ENCODE measurements at places on chromosomes 7 and 10.

- DNase-seq = no peak
These were observed 122.7 kb downstream of the CUL2 start for GRCh38 chr10:34967335-34967880.

- DNase-seq = no peak
These were observed 12.6 kb upstream of the GRB10 start for GRCh38 chr7:50795253-50795652.

DNA sequence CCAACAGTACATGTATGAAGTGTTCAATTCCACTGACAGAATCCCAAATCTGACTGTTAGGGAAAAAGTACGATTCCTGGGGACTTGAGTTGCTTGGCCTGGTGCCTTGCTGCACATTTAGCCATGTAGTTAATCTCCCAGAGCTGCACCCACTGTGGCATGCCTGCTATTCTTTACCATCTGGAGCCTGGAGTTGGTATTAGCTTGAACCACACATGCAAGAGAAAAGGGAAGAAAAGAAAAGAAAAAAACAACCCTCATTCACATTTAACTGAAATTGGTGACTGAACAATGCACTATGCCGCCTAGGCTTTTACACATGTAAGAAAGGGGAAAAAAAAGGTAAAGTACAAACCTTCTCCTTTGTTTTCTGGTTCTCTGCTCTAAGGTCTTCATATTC lies 26.1 kb downstream of the SHTN1 start:
- no peak for DNase-seq

- no peak for DNase-seq
These were observed 145.4 kb upstream of the ASAH2 start for GRCh38 chr10:50396491-50397311.

- no peak for DNase-seq
These were observed 46.9 kb upstream of the STK17A start for GRCh38 chr7:43535810-43536585.

- no peak for DNase-seq
These were observed 459.2 kb upstream of the LRRTM3 start for GRCh38 chr10:66466622-66467021.

- no peak for DNase-seq
These were observed 88.5 kb downstream of the PRLHR start for GRCh38 chr10:118506671-118507590.

GRCh38 chr7:107045195-107045960 lies 873 bp downstream of the PRKAR2B start:
- DNase-seq = no peak

DNA sequence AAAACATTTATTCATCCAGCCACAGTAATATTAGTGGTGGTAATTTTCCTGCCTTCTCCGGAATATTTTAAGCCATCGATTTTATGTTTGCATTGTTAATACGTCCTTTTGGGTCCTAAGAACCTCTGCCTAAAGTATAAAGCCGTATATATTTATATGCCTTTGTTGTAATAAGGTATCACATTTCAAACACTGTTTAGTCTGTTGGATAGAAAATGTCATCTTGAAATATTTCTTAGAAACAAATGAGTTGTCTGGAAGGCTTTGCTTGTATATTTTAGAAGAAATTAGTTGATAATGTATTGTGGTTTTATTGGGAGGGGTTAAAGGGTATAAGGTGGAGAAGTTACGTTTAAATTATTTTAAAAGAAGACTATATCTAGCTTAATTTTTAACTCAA lies 11.1 kb downstream of the PRPF18 start:
- no peak for DNase-seq

- no peak for DNase-seq
These were observed 137.9 kb downstream of the DIP2C start for GRCh38 chr10:551373-552252.

- DNase-seq = no peak
These were observed 134.4 kb upstream of the LYZL2 start for GRCh38 chr10:30763918-30764317.
